WTC11 (cell line): ENCODE measurements at places on chromosomes 2 and 18.
A peak's percentile ranks its signal among the peaks of the same experiment; 100 is the strongest.

- no peak overlapping the region for H3K27ac ChIP-seq
- no peaks in the 10 kb centered on the region for H3K36me3 ChIP-seq
- no peak overlapping the region for H3K4me3 ChIP-seq
- no peak for DNase-seq
- no peaks in the 10 kb centered on the region for H3K4me1 ChIP-seq
- H3K27me3 ChIP-seq = no peaks in the 10 kb centered on the region
Observed at GRCh38 chr2:133109772-133110171, 439.8 kb upstream of the LYPD1 start.

GRCh38 chr2:205892665-205893259 lies 193.2 kb downstream of the INO80D start:
- no peak overlapping the region for H3K27ac ChIP-seq
- no peaks in the 10 kb centered on the region for H3K36me3 ChIP-seq
- H3K4me3 ChIP-seq = no peak overlapping the region
- no peaks in the 10 kb centered on the region for H3K27me3 ChIP-seq
- no peak for DNase-seq

- no peaks in the 10 kb centered on the region for H3K4me1 ChIP-seq
- H3K27me3 ChIP-seq = no peaks in the 10 kb centered on the region
- peaks cover 27% of the 10 kb centered on the region for H3K36me3 ChIP-seq
- no peak for DNase-seq
- H3K4me3 ChIP-seq = no peak overlapping the region
Observed at GRCh38 chr2:164369366-164369765, 251.9 kb downstream of the GRB14 start.

- no peak overlapping the region for H3K27ac ChIP-seq
- no peaks in the 10 kb centered on the region for H3K27me3 ChIP-seq
- H3K4me3 ChIP-seq = no peak overlapping the region
- peaks cover 54% of the 10 kb centered on the region for H3K36me3 ChIP-seq
- no peak for DNase-seq
- no peaks in the 10 kb centered on the region; the same call in 1 of the 2 replicates for H3K4me1 ChIP-seq
Observed at GRCh38 chr2:58182527-58182926, 58.6 kb downstream of the FANCL start.

DNA sequence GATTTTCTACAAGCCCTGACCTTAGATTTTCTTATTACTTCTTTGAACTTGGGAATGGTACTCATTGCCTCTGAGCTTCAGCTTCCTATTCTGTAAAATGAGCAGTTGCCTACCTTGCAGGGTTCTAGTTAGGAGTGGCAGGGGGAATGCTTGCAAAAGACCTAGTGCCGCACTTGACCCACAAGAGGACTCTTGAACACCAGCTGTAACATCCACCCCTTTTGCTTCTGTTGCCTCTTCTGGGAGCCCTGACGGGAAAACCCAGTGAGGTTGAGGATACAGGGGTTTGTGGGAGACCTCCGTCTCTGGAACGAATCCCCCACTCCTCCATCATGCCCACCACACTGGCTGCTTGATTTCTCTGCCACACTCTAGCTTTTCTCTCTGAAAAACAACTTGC lies 27.1 kb upstream of the LBH start:
- H3K36me3 ChIP-seq = no peaks in the 10 kb centered on the region
- H3K4me1 ChIP-seq = peaks cover 6% of the 10 kb centered on the region
- no peaks in the 10 kb centered on the region for H3K27me3 ChIP-seq
- H3K4me3 ChIP-seq = no peak overlapping the region
- DNase-seq = no peak
- no peak overlapping the region for H3K27ac ChIP-seq

GRCh38 chr2:173254659-173255058 lies 100.0 kb upstream of the CDCA7 start:
- no peak overlapping the region for H3K27ac ChIP-seq
- DNase-seq = no peak
- H3K4me1 ChIP-seq = peaks cover 46% of the 10 kb centered on the region
- no peaks in the 10 kb centered on the region for H3K27me3 ChIP-seq
- H3K36me3 ChIP-seq = peaks cover 10% of the 10 kb centered on the region

- H3K27ac ChIP-seq = no peak overlapping the region
- H3K27me3 ChIP-seq = no peaks in the 10 kb centered on the region
- no peak for DNase-seq
- H3K4me3 ChIP-seq = no peak overlapping the region
Observed at GRCh38 chr18:13436576-13436975, 218.0 kb downstream of the LDLRAD4 start.

DNA sequence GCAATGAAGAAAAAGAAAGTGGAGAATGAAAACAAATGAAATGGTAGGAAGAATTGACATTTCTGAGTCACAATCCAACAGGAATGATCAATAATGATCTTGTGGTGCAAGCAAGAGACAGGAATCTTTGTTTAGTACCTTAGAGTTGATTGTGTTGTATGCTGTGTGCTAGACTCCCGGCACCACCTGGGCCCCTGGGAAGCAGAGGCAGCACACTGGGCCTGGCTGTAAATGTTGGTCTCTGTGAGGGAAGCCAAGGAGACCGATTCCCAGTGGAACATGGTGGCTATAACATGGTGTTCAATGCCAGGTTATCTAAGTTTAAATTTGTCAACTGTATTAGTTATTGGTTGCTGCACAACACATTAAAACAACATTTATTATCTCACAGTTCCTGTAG lies 9.8 kb upstream of the CWC22 start:
- no peak overlapping the region for H3K27ac ChIP-seq
- no peaks in the 10 kb centered on the region; the same call in 1 of the 2 replicates for H3K27me3 ChIP-seq
- H3K4me1 ChIP-seq = peaks cover 3% of the 10 kb centered on the region; the same call in 1 of the 2 replicates
- DNase-seq = no peak
- H3K4me3 ChIP-seq = no peak overlapping the region
- H3K36me3 ChIP-seq = no peaks in the 10 kb centered on the region

DNA sequence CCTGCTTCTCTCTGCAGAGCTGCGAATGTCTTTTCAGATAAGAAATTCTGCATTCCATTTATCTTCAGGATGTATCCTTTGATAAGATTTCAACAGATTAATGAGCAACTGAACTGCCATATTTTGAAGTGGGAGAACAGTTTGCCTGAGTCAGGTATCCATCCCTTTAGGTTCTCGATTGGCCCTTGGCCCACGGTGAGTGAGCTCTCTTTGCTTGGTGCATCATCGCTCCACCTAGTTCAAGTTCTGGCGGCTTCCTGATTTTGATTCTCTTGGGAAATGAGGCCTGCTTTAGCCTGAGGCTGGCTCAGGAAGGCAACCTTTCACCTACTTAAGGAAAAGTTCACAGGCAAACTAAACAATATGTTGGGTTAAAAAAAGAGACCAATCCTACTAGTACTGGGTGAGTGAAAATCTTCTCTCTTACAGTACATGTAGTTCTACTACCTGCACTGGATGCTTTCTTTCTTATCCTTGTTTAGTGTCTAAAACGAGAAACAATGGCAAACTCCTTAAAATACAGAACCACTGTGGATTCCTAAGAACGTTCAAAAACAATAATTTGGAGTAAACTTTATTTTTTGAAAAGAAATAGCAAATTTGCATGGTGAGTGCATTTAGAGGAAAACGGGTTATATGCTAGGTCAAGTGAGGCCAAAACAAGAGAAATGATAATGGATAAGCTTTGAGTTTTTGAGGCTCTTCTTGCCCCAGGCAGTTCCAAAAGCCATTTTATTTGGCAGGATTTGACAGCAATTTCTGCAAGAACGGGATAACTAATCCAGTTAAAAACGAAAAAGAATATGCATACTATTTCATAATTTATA lies 837 bp upstream of the ACSL3 start:
- H3K27me3 ChIP-seq = no peaks in the 10 kb centered on the region
- H3K36me3 ChIP-seq = peaks cover 3% of the 10 kb centered on the region; the same call in 1 of the 2 replicates
- H3K4me1 ChIP-seq = peaks cover 8% of the 10 kb centered on the region
- H3K27ac ChIP-seq = peak overlapping the region; percentile 94

DNA sequence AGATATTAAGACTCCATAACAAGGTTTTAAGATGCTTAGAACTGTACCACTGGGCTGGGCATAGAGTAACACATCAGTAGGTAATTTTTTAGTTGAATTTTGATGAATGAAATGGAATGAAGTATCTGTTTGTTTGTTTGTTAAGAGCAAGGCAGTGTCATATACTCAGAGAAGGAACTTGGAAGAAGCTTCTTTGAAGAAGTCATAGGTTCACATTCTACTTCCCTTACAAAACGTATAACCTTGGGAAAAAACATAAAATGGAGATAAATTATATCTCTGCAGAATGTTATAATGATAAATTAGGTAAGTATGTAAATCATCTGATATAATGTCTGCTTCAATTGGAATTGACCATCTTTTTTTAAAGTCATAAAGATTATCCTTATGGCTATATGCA lies 122.1 kb upstream of the SLC39A10 start:
- no peak for DNase-seq
- peaks cover 11% of the 10 kb centered on the region for H3K4me1 ChIP-seq
- H3K36me3 ChIP-seq = no peaks in the 10 kb centered on the region
- no peak overlapping the region for H3K27ac ChIP-seq
- H3K27me3 ChIP-seq = no peaks in the 10 kb centered on the region
- no peak overlapping the region for H3K4me3 ChIP-seq

- no peaks in the 10 kb centered on the region for H3K27me3 ChIP-seq
- no peak for DNase-seq
- no peaks in the 10 kb centered on the region for H3K36me3 ChIP-seq
Observed at GRCh38 chr18:34872066-34872465, 162.0 kb downstream of the DTNA start.

DNA sequence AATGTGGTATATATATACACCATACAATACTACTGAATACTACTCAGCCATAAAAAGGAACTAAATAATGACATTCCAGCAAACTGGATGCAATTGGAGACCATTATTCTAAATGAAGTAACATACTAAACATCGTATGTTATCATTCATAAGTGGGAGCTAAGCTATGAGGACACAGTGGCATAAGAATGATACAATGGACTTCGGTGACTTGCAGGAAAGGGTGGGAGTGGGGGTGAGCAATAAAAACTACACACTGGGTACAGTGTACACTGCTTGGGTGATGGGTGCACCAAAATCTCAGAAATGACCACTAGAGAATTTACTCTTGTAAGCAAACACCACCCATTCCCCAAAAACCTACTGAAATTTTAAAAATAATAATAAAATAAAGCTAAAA lies 87.9 kb downstream of the RAB31 start:
- DNase-seq = no peak
- H3K27me3 ChIP-seq = no peaks in the 10 kb centered on the region
- H3K27ac ChIP-seq = no peak overlapping the region
- H3K36me3 ChIP-seq = peaks cover 6% of the 10 kb centered on the region

- peak overlapping the region; percentile 80 for H3K4me3 ChIP-seq
- no peaks in the 10 kb centered on the region; the same call in 1 of the 2 replicates for H3K36me3 ChIP-seq
- H3K4me1 ChIP-seq = peaks cover 56% of the 10 kb centered on the region
- no peaks in the 10 kb centered on the region for H3K27me3 ChIP-seq
- H3K27ac ChIP-seq = peak overlapping the region; percentile 100
Observed at GRCh38 chr18:46917803-46918600, 600 bp downstream of the KATNAL2 start.

DNA sequence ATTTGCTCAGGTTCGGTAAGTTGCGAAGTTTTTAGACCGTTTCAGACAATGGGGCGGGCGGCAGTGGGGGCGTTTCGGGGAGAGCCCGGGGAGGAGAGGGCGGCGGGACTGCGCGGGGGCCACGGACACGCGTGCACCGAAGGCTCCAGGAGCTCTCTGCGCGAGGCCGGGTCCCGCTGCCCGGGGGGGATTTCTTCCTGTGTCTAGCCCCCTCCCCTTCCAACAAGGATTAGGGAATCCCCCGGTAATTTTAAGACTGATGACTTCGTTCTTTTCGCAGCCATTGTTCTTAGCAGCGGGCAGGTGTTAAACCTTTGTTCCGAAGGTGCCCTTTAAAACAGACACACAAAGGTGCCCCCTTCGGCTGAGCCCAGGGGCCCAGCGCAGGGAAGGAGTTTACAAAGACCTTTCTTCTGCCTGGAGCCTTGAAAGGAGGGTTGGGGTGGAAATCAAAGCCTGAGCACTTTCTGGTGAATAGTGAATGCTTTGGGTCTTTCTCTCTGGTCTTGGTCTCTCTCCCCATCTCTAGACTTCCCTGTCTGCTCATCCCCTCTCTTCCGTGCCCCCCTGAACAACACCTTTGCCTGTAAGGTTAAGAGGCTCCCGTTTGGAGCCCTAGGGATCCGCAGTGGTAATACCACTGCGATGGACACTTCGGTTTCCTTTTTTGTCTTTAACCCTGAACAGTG lies 2.1 kb downstream of the TRIB2 start:
- H3K36me3 ChIP-seq = peaks cover 18% of the 10 kb centered on the region
- H3K4me1 ChIP-seq = peaks cover 59% of the 10 kb centered on the region
- peaks cover 5% of the 10 kb centered on the region; the same call in 1 of the 2 replicates for H3K27me3 ChIP-seq
- DNase-seq = no peak
- peak overlapping the region; percentile 98 for H3K4me3 ChIP-seq
- H3K27ac ChIP-seq = peak overlapping the region; percentile 94; the same call in 1 of the 2 replicates

DNA sequence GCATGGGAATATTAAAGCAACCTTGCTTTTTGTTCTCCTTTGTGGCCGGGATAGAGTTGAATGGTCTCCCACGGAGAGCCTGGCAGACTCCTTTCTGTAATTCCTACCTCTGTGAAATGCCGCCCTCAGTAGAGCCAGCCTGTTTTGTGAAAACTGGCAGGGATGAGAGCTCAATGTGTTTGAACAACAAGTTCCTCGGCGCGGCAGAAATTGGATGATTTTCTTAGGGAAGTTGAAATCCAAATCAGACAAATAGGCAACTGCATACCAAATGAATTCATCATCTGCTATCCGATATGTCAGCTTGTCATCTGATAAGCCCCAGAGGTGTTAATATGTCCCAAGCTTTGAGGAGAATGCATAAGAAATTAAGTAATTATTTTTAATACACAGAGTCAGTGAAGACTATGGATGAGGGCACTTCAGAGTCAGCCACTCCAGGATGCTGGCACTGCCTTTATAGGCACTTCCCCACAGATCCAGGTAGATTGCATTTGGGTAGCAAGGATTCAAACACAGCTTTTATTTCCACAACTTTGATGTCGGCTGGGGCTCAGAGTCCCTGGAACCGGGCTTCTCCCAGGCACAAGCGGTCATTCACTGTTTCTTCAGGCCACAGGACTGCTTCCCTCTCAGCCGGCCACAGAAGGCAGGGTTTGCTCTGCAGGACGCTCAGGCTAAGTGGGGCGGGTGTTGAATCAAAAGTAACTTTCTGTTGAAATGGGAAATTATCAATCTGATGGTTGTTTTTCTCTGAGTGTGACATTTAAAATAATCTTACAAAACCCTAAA lies 82.8 kb upstream of the REV1 start:
- no peaks in the 10 kb centered on the region; the same call in 1 of the 2 replicates for H3K27me3 ChIP-seq
- no peak for DNase-seq
- no peaks in the 10 kb centered on the region for H3K36me3 ChIP-seq
- H3K27ac ChIP-seq = no peak overlapping the region

- H3K27me3 ChIP-seq = no peaks in the 10 kb centered on the region; the same call in 1 of the 2 replicates
- H3K27ac ChIP-seq = no peak overlapping the region
- no peak overlapping the region for H3K4me3 ChIP-seq
- peaks cover 30% of the 10 kb centered on the region for H3K36me3 ChIP-seq
Observed at GRCh38 chr2:144986691-144987090, 466.8 kb upstream of the ZEB2 start.
